ENCODE measurements at places on chromosomes 3 and 15. TPM values are rescaled to one million over a fixed set of nuclear protein-coding genes. Genes with fewer than 3 reads are reported as not detected.
A peak's percentile ranks its signal among the peaks of the same experiment; 100 is the strongest.

DNA sequence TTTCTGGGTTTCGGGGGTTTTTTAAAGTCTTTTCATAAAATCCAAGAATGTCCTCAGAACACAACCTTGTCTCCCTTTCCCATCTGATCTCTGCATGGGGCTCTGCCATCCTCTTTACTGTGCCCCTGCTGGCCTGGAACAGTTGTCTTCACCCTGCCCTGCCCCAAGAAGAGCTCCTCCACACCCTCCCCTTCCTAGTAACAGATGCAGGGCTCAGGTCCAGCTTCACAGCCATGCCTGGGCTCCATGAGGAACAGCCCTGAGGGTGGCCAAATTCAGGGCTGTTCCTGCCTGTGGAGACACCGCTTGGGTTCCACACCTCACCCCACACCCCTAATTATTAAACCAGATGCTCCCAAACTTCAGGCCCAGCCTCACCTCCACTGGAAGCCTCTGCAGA lies 12.9 kb upstream of the ULK3 start:
- DNase-seq: no peak

The TMIE gene
- total RNA-seq: 0.66 TPM

The GOLGA8J gene
- total RNA-seq: not detected

DNA sequence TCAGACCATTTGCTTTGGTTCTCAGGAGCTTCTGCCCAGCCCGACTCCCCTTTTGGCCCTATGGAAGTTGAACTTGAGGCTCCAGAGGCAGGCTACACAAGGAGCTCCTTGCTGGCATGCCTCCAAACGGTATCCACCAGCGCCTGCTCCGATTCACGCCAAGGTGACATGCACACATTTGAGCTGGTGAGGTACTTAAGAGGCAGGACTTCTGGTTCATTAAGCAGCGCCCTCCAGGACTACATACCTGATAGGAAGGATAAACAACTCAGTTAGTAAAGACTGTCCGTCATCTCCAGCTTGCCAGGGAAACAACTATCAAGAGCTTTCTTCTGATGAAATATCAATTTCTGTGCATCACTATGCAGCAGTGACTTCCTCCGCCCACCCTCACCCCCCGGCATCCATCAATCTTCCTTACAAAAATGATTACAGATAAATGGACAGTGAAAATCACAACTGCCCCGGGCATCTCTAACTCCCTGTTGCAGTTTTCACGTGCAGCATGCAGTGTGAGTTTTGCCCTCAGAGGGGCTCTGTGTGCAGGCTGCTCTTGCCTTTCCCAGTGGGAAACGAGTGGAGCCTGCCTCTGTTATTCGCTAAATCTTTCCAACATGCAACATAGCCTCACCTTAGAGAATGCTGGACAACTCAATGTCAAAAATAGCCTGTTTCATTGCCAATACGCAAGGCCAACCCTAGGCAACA lies 122.9 kb downstream of the ARRDC4 start:
- no peak for DNase-seq

The FSIP1 gene
- total RNA-seq: 0.81 TPM

- peak; percentile 45 for DNase-seq
These were observed 65.5 kb downstream of the CORO2B start for GRCh38 chr15:68644083-68644904.

DNA sequence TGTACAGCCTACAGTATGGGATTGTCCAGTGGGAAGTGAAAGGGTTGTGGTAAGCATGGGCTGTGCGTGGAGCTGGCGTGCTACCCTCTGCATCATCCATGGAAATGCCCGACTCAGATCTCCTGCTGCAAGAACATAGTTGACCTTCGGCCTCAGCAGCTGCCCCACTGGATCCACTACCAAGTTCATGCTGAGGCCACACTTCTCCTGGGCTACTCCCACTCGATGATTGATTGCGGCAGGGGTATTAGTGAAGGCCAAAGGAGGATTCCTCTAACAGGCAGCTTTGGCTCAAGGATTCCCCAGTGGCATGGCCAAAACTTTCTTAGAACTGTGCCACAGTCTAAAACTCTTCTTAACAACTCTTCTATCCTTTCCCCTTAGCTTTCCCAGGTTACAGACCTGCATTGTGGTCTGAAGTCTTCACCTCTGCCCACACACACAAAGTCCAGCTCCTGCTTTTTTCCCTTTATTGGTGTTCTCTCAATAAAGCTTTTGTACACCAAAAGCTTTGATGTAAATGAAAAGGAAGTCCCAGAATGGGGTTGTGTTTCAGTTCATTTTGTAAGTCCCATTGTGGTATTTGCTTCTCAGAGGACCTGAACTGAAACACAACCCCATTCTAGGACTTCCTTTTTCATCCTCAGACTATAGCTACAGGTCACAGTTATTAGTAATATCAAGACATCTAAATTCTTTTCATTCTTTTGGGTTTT lies 4.9 kb upstream of the TBC1D5 start:
- no peak for DNase-seq

GRCh38 chr3:52453496-52454249 lies at the start of gene TNNC1:
TSS of gene TNNC1 (minus strand) at chr3:52454041. CDS start at chr3:52454015, 26 bp downstream.
- DNase-seq: no peak

GRCh38 chr15:25228261-25228660 lies 210.6 kb downstream of the UBE3A start:
- no peak for DNase-seq

The MGLL gene
- 38.7 TPM for total RNA-seq

The STRIT1 gene
- not detected for total RNA-seq

The RNF123 gene
- total RNA-seq: 38.6 TPM

The ITPKA gene
- 16.8 TPM for total RNA-seq

DNA sequence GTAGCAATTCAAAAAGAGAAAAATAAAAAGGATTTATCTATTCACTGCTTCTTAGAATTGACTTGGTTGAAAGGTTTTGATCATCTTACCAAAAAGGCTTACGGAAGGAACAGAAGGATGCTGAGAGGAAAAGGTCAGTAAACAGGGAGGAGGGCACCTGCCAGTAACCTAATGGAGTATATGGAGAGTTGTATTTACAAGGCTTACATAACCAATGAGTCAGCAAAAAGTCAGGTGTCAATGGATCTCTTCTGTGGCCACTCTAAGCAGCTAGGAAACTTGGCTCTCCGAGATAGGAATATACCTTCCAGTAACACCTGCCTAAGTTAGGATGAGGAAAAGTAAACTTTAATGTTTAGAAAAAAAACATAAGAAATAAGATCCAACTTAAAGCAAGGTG lies 80.5 kb upstream of the PLXND1 start:
- peak; percentile 35 for DNase-seq

DNA sequence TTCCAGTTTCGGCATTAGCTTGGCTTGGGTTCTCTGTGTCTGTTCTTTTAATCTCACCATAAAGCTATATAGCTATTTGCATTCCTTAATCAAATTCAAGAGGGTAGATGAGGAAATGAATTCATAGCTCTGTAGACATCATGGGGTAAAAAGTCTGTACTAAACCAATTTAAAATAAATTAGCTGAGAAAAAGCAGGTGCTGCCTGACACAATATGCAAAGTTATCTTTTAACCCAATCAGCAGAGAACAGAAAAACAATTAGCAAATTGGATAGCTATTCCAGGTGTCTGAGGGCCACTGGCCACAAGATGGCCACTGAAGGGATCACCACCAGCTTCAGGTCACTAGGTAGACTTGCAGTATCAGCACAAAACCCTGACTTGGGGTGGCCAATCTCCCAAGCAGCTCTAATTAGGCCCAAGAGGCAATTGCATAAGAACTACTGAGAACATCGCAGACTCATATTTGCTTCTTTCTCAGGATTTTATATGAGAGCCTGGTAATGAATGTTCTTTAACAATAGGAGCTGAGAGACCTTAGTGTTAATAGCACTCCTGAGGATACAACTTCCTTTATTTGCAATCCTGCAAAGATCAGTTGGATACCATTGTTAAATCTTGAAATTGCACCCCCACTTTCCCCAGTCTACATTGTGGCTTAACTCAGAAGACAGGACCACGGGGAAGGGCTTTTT lies 494.3 kb downstream of the PDCD6IP start:
- no peak for DNase-seq

DNA sequence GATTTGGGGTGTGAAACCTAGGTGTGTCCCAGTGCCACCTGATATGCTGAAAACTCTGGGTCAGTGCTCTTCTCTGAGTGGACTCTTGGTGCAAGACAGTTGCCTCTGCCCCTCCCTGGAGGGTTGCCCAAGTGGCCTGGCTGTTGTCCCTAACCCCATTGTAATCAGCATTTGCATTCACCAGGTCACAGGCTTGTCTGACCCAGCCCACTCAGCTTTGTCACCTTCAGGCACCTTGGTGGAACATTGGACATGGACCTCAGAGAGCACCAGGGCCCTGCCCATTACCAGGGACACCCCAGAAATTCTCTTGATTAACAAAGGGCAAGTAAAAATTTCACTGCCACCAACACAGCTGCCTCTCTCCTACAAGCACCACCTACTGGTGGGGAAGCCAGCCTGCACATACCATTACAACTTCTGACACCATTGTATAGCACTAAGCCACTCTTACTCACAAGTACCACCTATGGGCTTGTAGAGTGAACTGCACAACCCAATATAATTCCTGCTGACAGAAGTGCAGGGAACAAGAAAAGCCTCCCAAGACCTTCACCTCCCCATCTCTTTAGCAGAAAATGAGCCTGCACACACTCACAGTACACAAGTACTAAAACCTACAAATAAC lies 324.6 kb downstream of the EPHA6 start:
- DNase-seq: peak; percentile 20

DNA sequence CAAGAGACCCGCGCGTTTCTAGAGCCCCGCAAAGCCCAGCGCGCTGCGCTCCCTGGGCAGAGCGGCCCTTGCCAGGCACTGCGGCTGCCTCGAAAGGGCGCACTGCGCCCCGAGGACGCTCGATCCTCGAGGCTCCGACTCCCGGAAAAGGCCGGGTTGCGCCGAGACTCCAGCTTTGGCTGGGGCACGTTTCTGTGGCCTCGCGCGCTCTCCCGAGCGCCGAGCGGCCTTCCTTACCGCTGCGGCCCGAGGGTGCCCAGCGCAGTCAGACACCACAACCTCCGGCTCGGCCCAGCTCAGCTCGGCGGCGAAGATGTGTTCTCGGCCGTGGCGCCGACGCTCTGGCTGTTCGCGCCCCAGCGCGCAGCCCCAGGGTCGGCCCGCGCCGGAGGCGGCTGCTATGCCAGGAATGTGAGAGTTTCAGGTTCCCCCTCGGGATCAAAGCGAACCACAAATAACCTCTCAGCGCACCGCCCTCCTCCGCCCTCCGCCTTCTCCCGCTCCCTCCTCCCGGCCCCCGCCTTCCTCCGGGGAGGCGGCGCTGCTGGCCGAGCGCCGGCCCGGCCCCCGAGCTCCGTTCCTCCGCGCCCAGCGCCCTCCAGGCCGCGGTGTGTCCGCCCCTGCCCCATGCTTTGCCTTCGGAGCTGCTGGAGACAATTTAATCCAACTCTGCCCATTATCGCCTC lies at the start of gene AMOTL2:
TSS of gene AMOTL2 (minus strand) at position 343 of the 686 bp plus-strand sequence. CDS start 3,014 bp downstream, outside the sequence.
- DNase-seq: peak; percentile 90

- DNase-seq: peak; percentile 75
These were observed 26.5 kb downstream of the PPP2R3A start for GRCh38 chr3:135992072-135992471.

The CRABP1 gene
- total RNA-seq: not detected

DNA sequence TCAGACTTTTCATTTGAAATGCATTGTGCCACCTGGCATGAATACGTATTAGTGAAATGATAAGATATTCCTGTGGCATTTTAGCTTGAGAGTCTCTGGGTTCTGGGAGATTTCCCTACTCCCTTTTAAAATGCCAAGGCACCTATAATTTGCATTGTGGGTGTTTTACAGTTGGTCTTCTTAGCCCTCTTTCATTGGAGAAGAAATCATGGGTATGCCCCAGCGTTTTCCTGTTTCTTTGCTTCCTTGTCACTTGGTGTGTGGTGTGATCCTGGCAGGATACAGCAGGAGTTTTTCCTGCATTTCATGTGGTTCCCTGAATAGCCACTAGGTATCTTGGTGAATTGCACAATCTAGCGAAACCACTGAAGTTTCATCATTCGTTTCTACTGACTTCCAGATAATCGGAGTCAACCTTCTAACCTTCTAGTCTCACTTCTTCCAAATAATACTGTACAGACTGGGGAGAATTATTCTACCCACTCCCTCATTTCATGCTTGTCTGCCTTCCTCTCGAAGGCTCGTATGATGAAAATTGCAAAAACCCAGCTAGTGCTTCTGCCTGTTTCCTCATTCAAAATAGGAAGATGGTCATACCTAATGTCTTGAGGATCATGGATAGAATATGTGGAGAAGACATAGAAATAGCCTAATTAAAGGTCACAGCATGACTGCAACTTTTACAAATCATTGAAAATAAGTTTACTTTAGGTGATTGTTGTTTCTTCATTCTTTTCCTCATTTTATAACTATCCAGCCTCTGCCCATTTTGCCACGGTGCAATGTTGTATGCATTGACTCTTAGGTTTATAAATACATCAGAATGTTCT lies 2.6 kb downstream of the BHLHE40 start:
- peak; percentile 78 for DNase-seq

The GABRB3 gene
- total RNA-seq: 6.1 TPM

The FMN1 gene
- 2.9 TPM for total RNA-seq

The MUC13 gene
- 0.04 TPM for total RNA-seq

DNA sequence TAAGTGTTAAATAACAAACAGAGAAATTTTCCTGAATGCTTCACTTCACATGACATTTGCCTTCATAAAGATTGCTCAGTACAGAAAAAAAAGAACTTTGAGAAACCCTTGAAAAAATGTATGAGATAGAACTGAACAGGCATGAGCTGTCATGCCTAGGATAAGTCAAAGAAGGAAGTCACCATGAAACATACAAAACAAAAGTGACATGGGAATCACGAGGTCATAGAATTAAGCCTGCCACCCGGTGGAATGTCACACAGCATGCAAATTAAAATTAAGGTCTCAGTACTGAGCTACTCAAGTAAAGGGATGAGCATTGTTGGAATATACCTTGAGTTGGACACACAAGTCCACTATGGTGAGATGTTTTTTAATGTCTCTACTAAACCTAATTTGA lies 652.5 kb upstream of the NECTIN3 start:
- DNase-seq: peak; percentile 20

The IRAK2 gene
- total RNA-seq: 4.7 TPM

Measured in PC-3 (cell line).